ENCODE measurements at places on chromosomes 1 and 21.
A peak's percentile ranks its signal among the peaks of the same experiment; 100 is the strongest.

GRCh38 chr1:66350001-66350547 is 183.9 kb upstream of the SGIP1 start:
- no peak for DNase-seq

- no peak for DNase-seq
Observed at GRCh38 chr1:48236716-48237470, 14.4 kb downstream of the SLC5A9 start.

- no peak for DNase-seq
Observed at GRCh38 chr1:79519084-79519760, 512.7 kb upstream of the ADGRL4 start.

DNA sequence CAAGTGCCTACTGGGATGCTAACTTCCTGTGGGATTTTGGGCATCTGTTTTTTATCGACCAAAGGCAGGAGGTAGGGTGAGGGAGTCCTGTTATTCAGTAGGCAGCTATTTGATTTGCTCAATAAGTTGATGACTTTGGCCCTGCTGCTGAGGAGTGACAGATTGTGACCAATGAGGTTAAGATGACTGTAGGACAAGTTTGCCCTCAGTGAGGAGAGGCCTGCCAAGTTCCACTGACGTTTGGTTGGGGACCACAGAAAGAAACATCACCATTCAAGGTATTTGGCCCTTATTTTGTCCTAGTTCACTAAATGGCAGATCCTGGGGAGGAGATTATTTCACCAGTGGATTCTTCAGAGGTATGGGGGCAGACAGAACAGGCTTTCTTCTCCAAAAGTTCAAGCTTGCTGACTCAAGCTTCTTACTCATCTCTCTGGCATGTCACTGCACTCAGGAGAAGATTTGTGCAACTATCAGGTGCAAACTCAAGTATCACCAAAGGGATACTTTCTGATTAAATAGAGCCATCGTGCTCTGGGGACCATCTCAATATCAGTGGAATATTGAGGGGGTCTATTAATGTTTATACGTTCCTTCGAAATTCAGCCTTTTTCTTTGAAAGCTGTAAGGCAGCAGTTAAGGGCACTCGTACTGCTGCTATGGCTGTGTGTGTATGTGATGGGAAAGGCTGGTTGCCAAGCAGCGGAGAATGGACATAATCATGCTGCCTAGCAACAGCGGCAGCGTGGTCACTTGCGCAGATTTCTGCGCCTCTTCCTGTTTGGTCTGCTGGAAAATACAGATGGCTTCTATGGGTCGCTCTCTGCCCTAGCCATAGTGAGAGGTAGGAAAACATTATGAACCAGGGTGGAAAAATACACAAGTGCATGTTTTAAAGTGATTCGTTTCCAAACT is 78.7 kb downstream of the PBX1 start:
- DNase-seq, result no peak

GRCh38 chr1:8562881-8563865 is 245.3 kb downstream of the SLC45A1 start:
- no peak for DNase-seq

- DNase-seq, result no peak
Observed at GRCh38 chr1:38353956-38354355, 307.4 kb upstream of the POU3F1 start.

DNA sequence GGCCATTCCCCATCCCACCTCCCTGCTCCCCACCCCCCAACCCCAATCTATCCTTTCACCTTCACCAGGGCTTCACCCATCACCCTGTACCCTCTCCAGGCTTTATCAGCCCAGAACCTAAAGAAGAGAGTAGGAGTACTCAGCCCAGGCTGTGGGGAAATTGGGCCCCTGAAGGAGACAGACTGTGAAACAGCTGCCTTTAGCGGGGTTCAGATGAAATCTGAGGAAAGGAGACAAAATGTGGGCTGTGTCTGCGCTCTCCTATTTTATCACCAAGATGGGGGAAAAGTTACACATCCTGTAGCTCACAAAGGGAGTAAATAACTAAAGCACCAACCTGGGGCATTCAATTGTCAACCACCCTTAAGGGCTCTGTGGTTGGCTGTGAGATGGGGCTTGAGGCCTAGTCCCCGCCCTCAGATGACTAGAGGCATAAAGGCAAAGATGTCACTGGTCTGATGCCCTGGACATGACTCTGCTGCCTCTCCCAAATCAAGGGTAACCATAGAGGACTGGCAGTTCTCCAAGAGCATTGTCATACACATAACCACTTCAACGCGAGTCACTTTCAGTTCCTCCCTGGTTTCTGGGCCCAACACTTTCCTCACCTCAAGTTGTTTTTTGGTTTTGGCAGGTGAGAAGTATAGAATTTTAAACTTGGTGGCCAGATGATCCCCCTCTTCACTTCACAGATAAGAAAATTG is 30.0 kb downstream of the SLC27A3 start:
- DNase-seq, result no peak

GRCh38 chr1:39293375-39294070 is 89.0 kb downstream of the MACF1 start:
- DNase-seq, result no peak

GRCh38 chr1:8858888-8859706 is 19.4 kb downstream of the ENO1 start:
- DNase-seq, result peak; percentile 52

- DNase-seq, result no peak
Observed at GRCh38 chr1:87137342-87137739, 191.3 kb upstream of the LMO4 start.

DNA sequence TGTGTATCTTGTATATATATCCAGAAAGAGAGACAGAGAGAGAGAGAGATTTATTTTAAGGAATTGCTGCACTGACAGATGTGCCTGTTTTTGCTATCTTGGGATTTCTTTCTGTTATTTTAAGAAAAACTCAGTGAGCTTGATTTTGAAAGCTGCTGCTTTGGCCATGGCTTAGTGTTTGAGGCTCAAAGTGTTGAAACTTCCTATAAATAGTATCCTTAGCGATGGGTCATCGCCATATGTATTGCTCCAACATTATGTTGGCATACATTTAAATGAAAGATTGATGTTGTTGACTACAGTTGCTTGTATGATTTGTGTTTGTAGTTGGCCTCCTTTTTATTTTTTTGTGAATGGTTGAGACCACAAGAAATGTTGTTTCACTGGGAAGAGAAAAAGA is 29.0 kb upstream of the NTPCR start:
- DNase-seq, result no peak

- DNase-seq, result no peak
Observed at GRCh38 chr1:113797472-113797871, 14.8 kb downstream of the RSBN1 start.

- peak; percentile 63 for DNase-seq
Observed at GRCh38 chr1:169941982-169942830, 48.5 kb upstream of the SCYL3 start.

- no peak for DNase-seq
Observed at GRCh38 chr1:246193537-246193936, 313.5 kb downstream of the SMYD3 start.

DNA sequence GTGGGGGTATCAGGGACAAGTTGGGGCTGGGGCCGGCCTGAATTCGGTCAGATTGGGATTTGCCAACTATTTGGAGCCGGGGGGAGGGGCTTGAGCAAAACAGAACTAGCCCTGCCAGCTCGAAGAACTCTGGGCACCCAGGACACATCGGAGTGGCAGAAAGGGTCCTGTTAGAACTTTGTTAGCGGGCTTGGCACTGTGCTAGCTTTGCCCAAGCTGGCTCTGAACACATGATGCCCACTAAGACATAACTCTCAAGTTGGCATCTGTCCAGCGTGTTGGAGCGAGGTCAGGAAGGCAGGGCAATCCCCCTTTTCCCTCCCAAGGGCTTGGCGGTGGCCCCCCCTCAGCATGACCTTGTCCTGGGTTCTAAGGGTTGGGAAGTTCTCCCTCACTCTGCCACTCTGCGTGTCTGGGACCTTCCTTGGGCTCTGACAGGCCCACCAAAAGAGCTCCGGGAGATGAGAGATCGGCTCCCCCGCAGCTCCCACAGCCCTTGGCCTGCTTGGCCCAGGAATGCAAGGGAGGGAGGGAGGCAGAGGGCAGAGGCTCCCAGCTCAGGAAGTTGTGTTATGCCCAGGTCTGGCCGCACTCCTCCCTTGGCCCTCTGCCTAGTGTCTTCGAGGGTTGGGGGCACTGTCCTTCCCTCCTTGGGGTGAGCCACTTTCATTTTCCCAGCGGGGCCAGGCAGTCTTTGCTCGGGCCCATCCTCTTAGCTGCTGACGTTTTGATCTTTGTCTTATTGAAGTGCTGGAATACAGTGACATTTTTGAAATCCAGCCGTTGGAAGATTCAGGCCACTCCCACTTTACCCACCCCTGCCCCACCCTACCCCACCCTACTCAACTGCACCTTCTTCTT is 1.2 kb downstream of the LMNA start:
- peak; percentile 63 for DNase-seq

GRCh38 chr1:112177314-112177713 is 187.8 kb upstream of the KCND3 start:
- no peak for DNase-seq

GRCh38 chr1:159866905-159867663 is 4.6 kb upstream of the VSIG8 start:
- no peak for DNase-seq

- DNase-seq, result no peak
Observed at GRCh38 chr1:81989524-81989923, 188.8 kb downstream of the ADGRL2 start.

All from hindlimb muscle (tissue), 1 donor.